ENCODE measurements at places on chromosomes 2 and 18. TPM values are rescaled to one million over a fixed set of nuclear protein-coding genes. Genes with fewer than 3 reads are reported as not detected.
A peak's percentile ranks its signal among the peaks of the same experiment; 100 is the strongest.

Gene SERPINB5
- total RNA-seq = 0.20 TPM

DNA sequence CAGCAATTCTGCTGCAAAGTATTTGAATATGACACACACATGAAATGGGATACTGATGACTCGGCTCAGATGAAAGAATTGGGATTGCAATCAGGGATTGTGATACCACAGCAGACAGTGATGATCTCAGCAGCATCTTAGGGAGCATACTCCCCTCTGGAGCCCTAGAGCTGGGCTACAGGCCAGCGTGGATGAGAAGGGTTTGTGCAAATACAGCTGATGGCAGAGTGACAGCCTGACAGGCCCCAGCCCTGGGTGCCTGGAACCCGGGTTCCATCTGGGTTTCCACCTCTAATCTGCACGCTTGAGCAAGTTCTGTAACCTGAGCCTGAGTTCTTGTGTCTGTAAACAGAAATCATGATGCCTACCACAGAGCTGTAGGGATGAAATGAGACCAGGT is 418.0 kb downstream of the LRATD1 start:
- H3K27ac ChIP-seq = no peak overlapping the region
- no peaks in the 10 kb centered on the region for H3K36me3 ChIP-seq
- peaks cover 5% of the 10 kb centered on the region for H3K4me1 ChIP-seq
- H3K4me3 ChIP-seq = no peak overlapping the region

DNA sequence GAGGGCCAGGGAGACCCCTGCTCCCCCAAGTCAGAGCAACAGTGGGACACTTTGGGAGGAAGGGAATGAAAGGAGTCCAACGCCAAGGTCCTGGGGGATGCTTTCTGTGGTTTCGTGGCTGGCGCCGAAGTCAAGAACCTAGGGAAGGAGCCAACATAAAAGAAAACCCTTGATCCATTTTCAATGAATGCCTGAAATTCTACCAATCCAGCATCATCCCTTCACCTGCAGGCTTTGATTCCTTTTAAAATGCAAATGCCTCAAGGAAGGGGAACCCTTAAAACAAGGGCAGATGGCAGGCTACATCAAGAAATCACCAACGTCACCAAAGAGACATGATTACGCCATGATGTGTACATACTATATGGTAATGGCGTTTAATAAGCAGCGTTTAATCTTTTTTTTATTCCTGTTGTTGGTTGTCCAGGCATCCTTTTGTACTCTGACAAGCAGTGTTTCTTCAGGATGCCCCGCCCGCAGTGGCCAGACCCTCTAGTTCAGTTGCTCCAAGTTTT is 123.3 kb upstream of the SLC1A4 start:
- no peaks in the 10 kb centered on the region for H3K36me3 ChIP-seq
- H3K4me3 ChIP-seq = peak overlapping the region; percentile 57
- H3K27ac ChIP-seq = no peak overlapping the region
- no peak for DNase-seq

DNA sequence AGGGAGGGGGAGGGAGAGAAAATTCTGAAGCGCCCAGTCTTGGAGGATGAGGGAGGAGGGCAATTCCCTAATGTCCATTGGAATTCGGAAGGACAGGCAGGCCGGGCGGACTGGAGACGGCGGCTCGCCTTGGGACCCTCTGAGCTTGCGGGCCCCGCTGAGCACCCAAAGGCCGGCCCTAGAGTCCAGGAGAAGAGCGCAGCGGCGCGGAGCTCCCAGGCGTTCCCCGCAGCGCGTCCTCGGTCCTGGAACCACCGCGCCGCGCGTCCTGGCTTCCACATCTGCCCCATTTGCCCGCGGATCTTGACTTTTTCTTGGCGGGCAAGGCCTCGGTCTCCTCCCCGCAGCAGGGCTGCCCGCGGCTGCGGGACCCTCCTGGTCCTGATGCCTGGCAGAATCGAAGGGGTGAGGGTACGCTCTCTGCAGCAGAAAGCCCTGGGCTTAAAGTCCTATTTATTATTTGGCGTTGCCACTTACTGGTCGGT is 675 bp upstream of the MLPH start:
- peaks cover 3% of the 10 kb centered on the region for H3K36me3 ChIP-seq
- H3K4me1 ChIP-seq = peaks cover 11% of the 10 kb centered on the region
- H3K27me3 ChIP-seq = peaks cover 17% of the 10 kb centered on the region
- H3K27ac ChIP-seq = no peak overlapping the region
- H3K4me3 ChIP-seq = peak overlapping the region; percentile 64
- no peak for DNase-seq
